ENCODE measurements at places on chromosomes 12 and 14.

DNA sequence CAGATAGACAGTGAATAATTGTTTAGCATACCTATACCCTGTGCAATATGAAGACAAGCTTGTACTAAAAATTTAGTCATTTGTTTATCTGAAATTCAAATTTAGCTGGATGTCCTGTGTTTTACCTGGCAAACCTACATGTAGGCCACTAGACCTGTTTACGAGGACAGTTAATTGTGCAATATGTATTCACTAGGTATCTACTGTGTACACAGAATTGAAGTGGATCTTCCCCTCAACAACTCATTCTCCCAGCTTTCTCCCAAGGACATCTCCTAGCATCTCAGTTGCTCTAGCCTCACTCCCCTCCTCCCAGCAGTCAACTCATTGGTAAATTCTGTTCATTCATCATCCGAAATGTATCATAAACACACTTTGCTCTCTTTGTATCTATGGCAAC is 25.3 kb downstream of the AK7 start:
- no peak for DNase-seq

DNA sequence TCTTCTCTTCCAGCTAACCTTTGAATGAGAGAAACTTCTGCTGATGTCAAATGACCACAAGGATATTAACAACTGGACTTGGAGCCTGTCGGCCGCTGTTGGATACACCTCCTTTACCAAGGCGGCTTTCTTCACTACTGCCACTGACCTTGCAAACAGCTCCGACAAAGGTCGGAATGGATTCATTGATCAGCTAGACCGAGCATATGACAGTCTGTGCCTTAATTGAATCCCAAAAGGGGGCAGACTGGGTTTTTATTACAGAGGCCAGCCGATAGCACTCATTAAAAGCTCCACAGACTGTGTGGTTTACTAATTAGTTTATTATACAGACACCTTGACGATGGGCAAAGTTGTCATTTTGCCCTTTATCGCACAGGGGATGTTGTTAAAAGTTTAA is 394.5 kb downstream of the RERGL start:
- DNase-seq: no peak

GRCh38 chr12:69509904-69510827 is 40.0 kb downstream of the FRS2 start:
- peak; percentile 33 for DNase-seq

DNA sequence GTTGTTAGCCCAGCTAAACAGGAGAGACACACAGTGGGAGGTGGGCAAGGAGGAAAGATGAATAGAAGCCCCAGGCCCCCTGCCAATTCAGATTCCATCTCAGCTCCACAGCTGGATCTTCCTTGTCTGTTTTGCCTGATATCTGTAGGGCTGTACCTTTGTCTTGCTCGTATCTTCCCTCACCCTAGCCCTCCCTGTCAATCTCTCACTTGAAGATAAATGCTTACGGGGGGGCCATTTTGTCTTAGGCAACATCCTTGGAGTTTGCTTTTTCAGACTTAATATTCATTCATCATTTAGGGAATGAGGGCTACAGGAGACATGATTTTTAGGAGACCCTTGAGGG is 2.4 kb downstream of the KIF5A start:
- DNase-seq: no peak

- no peak for DNase-seq
Observed at GRCh38 chr14:68487805-68488590, 304.9 kb downstream of the ZFP36L1 start.

- DNase-seq: no peak
Observed at GRCh38 chr12:11542599-11542998, 106.9 kb upstream of the ETV6 start.

DNA sequence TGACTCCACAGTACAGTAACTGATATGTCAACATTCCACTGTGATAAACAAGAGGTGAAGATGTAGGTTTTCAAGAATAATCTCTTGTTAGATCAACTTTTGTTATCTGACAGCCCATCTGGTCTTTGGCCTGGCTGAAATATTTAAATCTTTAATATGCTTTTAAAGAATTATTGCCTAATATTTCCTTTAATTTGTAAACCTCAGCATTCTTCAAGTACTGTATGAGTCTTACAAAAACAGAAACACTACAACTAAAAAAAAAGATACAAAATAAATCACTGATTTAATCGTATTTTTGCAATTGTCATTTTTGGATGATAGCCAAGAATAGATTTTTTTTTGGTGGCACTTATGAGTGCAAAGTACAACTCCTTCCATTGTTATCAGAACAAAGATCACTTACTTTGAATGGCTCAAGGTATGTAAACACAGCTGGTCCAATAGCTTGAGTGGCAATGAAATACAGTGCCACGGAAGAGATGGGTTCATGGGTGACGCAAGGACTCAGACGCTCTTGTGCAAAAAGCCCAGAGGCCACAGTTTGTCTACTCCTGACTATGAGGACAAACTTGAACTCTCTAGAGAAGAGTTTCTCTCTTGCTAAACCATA is 109.5 kb downstream of the PAX9 start:
- DNase-seq: no peak

DNA sequence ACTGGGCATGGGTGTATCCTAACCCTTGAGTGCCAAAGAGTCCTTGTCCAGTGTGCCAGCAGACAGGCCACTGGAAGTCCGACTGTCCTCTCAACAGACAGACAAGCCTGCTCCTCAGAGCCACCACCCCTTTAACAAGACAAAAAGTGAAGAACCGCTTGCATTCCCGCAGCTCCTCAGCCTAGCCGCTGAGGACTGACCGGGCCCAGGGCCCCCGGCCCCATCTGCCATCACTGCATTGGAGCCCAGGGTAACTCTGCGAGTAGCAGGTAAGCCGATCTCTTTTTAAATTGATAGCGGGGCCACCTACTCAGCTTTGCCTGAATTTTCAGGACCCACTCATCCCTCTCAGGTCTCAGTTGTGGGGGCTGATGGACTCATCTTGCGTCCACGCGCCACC is 68.9 kb downstream of the MOK start:
- no peak for DNase-seq

GRCh38 chr12:53325511-53326061 is 4.2 kb upstream of the AAAS start:
- DNase-seq: peak; percentile 90

- peak; percentile 77 for DNase-seq
Observed at GRCh38 chr14:21069388-21070082, 569 bp upstream of the ARHGEF40 start.

- DNase-seq: no peak
Observed at GRCh38 chr14:105838591-105839424, 312.4 kb downstream of the TMEM121 start.

GRCh38 chr14:77124345-77125280 is 17.0 kb downstream of the ZDHHC22 start:
- peak; percentile 92 for DNase-seq

DNA sequence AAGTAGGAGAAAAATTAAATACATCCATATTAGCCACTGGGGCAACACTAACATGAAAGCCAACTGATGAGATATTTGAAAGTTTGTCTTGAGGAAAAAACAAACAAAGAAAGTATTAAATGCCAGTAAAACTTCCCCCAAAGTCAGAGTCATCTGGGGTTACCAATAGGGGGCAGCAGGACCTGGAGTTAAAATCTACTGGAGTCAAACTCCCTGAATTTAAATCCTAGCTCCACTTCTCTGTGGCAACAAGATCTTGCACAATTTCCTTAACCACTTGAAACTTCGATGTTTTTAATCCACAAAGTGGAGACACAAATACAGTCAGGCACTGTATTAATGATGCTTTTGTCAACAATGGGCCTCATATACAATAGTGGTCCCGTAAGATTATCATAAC is 14.4 kb downstream of the PLEKHG7 start:
- peak; percentile 4 for DNase-seq

GRCh38 chr14:98301681-98302080 is 970.3 kb downstream of the BCL11B start:
- DNase-seq: no peak

DNA sequence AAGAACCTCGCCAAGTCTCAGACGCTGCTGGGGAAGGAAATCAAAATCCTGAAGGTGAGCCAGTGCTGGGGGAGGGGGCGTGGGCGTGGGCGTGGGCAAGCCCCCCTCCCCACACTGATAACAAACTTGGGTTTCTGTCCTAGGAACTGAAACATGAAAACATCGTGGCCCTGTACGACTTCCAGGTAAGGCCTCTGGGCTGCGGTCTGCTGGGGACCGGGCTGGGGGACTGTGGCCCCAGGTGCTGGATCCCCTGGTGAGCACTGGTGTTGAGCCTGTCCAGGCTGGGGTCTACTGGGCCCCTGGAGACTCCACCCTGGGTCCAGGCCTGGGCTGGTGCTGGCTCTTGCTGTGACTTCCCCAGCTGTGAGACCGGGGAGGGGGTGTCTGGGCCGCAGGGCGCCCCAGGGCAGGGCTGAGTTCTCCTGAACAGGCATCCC is 1.2 kb downstream of the ULK1 start:
- no peak for DNase-seq

DNA sequence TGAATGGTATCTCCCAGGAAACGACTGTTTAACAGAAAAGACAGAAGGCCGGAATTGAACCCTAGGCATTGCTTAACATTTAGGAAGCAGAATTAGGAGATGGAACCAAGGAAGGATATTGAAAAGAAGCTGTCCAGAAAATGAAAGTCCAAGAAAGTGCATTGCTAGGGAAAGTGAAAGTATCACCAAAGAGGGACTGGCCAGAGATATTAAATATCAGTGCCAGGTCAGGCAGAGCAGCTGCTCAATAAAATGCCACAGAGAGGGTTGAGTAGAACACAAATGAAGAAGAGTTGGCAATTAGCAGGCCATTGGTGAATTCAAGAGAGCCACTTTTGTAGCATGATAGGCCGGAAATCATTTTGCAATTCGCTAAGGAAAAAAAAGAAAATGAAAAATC is 101.6 kb downstream of the CFAP54 start:
- no peak for DNase-seq

- no peak for DNase-seq
Observed at GRCh38 chr12:84161296-84161695, 751.3 kb downstream of the SLC6A15 start.

- DNase-seq: no peak
Observed at GRCh38 chr14:75640876-75641275, 19.8 kb downstream of the ERG28 start.

- no peak for DNase-seq
Observed at GRCh38 chr12:52267266-52267665, 7.2 kb upstream of the KRT86 start.

DNA sequence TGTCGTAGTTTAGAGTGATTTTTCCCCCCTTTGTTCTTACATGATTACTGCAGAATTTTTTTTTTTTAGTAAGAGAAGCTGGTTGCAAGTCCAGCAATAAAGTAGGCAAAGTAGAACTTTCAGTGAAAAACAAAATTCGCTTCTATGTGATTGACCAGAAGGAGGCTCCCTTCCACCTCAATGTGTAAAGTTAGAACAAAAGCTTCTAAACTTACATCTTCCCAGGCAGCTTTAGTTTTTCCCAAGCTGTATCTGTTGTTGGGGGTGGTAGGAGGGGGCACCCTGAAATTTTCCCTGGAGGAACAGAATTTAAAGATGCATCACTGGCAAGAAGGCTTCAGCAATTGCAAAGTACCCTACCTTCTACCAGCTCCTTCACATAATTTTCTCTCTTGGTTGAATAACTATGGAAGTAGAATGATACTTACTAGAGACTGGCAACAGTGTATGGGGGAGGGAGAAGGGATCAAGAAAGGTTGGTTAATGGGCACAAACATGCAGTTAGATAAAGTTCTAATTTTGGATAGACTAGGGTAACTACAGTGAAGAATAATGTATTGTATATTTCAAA is 87.3 kb upstream of the E2F7 start:
- DNase-seq: no peak

- no peak for DNase-seq
Observed at GRCh38 chr12:70660620-70661219, 23.5 kb upstream of the PTPRB start.

DNA sequence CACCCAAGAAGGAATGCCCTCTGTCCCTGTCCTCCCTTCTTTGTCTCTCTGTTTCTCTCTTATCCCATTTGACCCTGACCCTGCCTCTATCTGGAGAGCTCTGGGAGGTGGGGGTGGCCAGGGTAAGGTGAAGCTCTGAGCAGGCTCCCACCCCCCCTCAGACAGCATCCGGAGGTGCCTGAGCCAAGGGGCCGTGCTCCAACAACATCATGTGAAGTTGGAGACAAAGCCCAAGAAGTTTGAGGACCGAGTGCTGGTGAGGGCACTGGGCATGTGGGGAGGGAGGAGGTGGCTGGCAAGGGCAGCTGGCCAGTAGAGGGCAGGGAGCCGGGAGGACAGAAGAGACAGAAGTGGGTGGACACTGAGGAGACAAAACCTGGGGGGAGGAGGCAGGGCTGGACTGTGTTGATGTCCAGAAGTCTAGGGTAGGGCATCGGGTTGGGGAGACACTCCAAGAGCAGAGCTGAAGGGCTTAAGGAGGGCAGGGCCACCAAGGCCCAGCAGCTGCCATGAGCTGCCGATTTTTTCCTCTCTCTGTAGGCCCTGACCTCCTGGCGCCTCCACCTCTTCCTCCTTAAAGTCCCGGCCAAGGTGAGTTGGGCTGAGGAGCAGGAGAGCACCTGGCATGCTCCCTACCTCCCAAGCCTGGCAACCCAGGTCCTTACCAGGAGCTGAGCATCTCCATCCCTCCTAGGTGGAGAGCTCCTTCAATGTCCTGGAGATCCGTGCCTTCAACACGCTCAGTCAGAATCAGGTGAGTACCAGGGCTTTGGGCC is 1.9 kb downstream of the CARMIL3 start:
- DNase-seq: peak; percentile 12

DNA sequence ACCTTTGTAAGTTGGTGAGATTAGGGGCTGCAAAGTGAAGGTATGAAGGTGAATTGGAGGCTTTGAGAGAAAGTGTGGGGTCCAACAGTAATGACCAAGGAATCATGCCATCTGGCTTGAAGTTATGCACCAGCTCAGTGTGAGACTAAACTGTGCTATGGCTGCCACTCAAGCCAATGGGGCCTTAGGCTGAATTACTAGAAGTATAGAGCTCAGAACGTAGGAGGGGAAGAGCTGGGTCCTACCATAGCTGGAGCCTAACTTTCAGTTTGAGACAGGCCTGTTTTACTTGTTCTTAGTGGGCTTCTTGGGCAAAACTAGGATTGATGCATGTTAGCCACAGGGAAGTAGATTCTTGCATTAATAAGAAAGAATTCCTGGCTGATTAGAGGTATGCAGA is 194.0 kb downstream of the TSPAN9 start:
- no peak for DNase-seq

- DNase-seq: no peak
Observed at GRCh38 chr12:53956914-53957536, 2.3 kb downstream of the HOXC12 start.
